IPS DF 19.7 (cell line): ENCODE measurements at places on chromosomes 3 and 15.

DNA sequence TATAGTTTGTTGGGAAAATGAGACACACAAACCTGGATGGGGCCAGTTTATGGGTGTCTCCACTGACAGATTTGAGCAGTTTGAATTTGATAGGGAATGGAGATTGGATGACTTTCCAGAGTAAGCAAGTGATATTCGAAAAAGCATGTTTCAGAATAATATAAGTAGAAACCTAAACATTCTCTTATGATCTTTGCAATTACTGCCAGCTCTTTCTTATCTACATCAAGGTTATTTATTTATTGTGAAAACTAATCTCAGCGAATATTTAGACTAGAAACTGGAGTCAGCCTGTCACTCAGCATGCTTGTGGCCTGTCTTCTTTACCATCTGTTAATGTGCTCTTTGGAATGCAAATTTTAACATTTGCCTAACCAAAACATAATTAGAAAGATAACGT is 57.8 kb upstream of the SPPL2A start:
- DNase-seq = no peak

GRCh38 chr3:4508048-4508981 is 15.2 kb downstream of the ITPR1 start:
- DNase-seq = no peak

DNA sequence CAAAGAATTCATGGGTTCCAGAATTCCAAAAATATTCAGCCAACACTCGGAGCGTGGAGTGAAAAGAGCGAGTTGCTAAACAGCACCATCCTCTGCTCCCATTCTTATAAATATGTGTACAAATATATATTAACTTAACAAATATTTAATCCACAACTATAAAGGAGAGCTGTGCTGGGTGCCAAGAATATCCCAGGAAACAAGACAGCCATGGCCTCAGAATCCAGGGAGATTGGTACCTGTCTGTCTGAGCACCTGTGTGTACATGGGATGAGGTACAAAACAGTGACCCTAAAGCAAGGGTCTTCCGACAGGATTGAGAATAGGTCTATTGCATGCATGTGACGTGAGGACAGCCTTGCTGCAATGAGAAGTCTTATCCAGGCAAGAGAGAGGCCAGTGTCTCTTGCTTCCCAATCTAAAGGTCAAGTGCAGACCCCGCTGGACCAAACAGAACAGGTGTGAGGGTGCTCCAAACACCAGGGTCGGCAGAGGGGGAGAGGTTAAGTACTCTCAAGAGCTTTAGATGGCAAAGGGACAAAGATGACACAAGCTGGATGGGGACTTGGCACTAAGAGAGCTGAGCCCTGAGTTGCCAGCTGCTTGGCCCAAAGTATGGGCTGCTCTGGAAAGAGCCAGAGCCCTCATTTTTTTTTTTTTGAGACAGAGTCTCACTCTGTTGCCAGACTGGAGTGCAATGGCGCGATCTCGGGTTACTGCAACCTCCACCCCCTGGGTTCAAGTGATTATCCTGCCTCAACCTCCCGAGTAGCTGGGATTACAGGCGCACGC is 36.2 kb downstream of the HOMER2 start:
- no peak for DNase-seq

DNA sequence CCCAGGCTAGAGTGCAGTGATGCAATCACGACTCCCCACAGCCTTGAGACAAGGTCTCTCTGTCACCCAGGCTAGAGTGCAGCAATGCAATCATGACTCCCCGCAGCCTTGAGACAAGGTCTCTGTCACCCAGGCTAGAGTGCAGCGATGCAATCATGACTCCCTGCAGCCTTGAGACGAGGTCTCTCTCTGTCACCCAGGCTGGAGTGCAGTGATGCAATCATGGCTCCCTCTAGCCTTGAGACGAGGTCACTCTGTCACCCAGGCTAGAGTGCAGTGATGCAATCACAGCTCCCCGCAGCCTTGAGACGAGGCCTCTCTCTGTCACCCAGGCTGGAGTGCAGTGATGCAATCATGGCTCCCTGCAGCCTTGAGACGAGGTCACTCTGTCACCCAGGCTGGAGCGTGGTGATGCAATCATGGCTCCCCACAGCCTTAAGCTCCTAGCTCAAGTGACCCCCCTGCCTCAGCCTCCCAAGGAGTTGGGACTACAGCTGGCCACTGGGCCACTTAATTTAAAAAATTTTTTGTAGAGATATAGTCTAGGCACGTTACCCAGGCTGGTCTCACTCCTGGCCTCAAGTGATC is 26.1 kb downstream of the TFRC start:
- no peak for DNase-seq

- no peak for DNase-seq
These were observed 25.7 kb downstream of the EEFSEC start for GRCh38 chr3:128178782-128179483.

GRCh38 chr15:75739791-75740190 is 27.1 kb upstream of the CSPG4 start:
- no peak for DNase-seq

DNA sequence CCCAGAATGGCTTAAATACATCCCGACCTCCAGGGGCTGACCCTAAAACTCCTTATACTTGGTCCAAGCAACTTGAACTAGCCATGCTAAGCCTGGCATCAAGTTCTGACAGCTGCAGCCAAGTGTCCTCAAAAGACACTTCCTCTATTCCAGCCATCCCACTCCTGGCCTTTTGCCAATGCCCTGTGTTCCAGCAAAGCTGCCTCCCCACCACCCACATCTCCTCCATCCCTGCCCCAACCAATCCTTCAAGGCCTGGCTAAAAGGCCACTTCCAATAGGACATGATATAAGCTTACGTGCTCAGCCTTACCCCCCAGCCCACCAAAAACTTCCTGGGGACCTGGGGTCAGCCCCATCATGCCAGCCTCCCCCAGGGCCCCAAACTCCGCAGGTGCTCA is 40.9 kb downstream of the SEMA3G start:
- DNase-seq = no peak

GRCh38 chr3:14823910-14824629 is 5.3 kb downstream of the FGD5 start:
- DNase-seq = no peak
